Mammary epithelial cell (primary cell): ENCODE measurements at places on chromosomes 3 and 15. TPM values are rescaled to one million over a fixed set of nuclear protein-coding genes. Genes with fewer than 3 reads are reported as not detected.
A peak's percentile ranks its signal among the peaks of the same experiment; 100 is the strongest.

DNA sequence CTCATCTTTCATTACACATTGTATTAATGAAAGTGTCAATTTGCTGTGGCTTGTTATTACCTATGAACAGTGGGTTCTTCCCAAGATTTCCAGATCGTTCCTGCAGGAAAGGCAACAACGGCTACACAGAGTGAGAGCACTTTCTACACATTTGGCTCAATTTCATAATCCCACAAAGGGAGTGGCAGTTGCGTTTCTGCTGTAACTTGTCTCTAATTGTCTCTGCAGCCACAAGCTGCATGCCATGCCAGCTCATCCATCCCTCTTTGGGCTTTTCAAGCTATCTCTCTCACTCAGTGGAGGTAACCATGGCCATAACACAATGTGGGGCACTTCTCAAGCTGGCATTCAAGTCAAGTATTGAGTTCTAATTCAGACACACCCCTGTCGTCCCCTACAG lies 27.7 kb upstream of the CPNE4 start:
- peak; percentile 85 for DNase-seq

MST1R gene
- 56.4 TPM for polyA plus RNA-seq

DNA sequence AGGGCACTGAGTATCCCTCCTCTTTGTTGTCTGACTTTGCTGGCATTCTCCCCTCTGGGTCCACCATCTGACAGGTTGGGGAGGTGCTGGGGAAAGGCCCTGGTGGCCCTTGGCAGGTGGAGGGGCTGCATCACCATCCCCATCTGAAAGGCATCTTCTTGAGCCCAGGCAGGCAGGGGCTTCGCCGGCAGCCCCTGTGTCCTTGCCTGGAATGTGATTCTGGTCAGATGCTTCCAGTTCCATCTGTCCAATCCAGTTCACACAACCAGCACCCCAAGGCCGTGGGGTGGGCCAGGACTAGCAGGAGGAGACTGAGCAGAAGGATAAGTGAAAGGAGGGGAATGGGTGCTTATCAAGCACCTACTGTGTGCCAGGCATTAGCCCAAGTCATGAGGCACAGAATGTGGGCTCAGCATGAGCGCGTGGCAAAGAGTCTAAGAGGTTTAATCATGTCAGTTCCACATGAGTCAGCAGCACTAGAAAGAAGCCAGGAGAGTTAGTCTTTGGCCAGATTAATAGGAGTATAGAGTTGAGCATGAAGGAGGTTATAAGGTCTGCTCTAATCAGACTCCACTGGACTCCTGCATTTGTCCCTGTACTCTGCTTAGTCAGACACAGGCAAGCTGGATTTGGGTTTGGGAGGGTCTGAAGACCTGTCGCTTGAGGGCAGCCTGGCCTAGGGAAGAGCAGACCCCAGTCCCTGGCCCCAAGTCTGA lies 10.5 kb upstream of the TXNRD3 start:
- DNase-seq = no peak

- DNase-seq = no peak
Measured at GRCh38 chr3:48493203-48493501, 10.8 kb downstream of the SHISA5 start.

DNA sequence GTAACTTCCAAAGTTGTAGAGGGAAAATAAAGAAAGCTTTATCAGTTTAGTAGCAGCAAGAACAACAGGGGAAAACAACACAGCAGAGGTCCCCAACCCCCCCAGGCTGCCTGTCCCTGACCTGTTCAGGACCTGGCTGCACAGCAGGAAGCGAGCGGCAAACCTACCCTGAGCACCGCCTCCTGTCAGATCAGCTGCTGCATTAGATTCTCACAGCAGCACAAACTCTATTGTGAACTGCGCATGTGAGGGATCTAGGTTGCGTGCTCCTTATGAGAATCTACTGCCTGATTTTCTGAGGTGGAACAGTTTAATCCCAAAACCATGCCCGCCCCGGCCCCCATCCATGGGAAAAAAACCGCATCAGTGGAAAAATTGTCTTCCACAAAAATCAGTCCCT lies 40.3 kb downstream of the USP50 start:
- DNase-seq = no peak

DNA sequence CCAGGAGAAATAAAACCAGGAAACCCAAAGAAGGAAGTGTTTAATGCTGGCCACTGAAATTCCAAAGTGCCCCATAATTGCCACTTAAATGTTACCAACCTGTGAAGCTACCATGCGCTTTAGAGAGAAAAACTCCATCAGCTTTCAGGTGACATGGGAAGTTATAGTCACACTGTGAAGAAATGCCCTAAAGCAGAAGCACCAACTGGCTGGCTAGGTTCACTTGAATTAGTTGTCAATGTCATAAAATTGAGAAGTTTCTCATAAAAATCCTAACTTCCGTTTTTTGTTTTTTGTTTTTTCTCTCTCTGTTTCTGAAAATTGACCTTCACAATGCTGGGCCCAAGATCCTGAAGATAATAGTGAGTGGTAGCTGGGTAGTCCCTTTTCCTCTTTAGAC lies 167.9 kb upstream of the CTNNB1 start:
- no peak for DNase-seq

- DNase-seq = no peak
Measured at GRCh38 chr3:131228522-131228921, 153.1 kb upstream of the NUDT16 start.

HOMER2 gene
- polyA plus RNA-seq = 14.9 TPM

GRCh38 chr3:14915636-14916222 lies 31.7 kb upstream of the NR2C2 start:
- no peak for DNase-seq

- no peak for DNase-seq
Measured at GRCh38 chr3:179658606-179659005, 5.8 kb downstream of the USP13 start.

DNA sequence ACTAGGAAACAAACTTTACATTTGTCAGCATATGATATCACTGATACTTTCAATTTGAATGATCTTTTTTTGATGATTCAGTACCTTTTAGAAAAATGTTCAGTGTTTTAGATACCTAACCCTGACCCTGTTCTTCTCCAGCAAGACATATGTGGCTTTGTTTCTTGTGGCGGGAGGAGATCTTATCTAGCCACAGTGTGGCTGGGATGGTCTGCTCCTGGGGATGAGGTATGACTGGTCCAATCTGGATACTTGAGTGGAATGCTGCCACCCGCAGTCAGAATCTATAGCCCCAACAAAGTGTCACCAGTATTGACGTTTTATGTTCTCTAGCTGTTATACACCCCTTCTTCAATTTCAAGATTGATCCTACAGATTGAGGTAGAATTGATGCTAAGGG lies 439.0 kb upstream of the GOLIM4 start:
- DNase-seq = no peak

DNA sequence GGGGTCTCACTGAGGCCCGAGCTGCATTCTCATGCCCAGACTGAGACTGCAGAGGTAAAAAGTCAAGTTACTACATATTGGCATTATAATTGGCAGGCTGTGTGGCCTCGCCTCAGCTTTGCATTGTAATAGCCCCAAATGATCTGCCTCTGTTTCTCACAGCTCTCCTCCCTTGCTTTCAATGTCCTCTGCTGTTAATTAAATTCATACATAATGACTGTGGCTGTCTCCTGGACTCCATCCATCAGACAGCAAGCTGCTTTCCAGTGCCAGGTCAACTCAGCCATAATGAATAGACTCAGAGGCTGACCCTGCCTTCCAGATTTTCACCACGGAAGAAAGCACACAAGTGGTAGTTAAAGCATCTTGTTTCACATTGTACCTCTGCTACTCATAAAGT lies 7.6 kb upstream of the RTP4 start:
- no peak for DNase-seq

- DNase-seq = no peak
Measured at GRCh38 chr15:28889346-28889745, 3.6 kb downstream of the APBA2 start.

GRCh38 chr3:134822090-134822489 lies 27.0 kb downstream of the EPHB1 start:
- no peak for DNase-seq

DNA sequence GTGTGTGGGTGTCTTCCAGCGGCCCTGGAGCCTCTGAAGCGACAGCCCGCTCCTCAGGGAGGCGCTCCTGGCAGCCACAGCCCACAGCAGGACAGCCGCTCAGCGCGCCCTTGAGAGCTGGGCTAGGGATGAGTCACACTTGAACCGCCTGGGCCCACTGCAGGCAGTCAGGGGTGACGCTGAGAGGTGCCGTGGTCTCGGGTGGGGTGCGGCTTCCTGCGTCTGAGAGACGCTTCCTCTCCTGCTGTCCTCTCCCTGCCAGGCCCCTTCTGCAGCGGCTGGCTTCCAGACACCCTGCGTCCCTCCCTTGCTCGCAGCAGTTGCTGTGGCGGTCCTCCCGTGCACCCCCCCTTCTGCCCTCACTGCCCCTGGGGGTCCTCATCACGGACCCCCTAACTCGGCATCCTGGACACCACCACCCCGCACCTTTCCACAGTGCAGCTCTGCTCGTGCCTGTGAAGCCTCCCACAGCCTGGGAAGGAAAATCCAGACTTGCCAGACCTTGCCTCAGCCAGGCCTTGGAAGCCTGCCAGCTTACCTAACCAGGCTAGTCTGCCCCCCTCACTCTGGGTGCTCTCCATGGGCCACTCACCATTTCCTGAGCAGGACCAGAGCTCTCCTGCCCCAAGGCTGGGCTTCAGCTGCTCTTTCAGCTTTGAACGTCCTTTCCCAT lies 1.1 kb upstream of the SPTBN5 start:
- DNase-seq = peak; percentile 86

SLC9C1 gene
- not detected for polyA plus RNA-seq

PLA2G4B gene
- polyA plus RNA-seq = 3.8 TPM

DNA sequence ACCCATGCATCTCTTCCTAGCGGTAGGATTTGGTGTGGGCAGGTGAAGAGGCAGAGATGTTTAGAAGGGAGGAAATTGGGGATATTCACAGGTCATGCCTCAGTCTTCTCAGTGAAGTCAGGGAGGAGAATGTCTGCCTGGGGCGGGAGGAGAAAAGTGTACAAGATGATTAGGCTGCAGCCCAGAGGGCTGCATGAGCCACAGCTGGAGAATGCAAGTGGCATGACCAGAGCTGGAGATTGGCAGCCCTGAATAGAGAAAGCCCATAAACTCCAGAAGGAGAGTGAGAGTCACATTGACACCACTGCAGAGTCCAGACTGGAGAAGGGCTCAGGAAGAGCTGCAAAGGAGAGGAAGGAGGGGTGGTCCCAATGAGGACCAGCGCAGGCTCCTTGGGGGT lies 22.6 kb downstream of the PDHB start:
- DNase-seq = peak; percentile 25

HIGD2B gene
- not detected for polyA plus RNA-seq

GRCh38 chr15:89002281-89002761 lies 85.9 kb upstream of the ABHD2 start:
- peak; percentile 35 for DNase-seq

PAK6 gene
- 24.6 TPM for polyA plus RNA-seq

GRCh38 chr15:84079885-84080777 lies 155.4 kb upstream of the GOLGA6L4 start:
- no peak for DNase-seq

CCR2 gene
- not detected for polyA plus RNA-seq
